ENCODE measurements at places on chromosomes 11 and 22.

DNA sequence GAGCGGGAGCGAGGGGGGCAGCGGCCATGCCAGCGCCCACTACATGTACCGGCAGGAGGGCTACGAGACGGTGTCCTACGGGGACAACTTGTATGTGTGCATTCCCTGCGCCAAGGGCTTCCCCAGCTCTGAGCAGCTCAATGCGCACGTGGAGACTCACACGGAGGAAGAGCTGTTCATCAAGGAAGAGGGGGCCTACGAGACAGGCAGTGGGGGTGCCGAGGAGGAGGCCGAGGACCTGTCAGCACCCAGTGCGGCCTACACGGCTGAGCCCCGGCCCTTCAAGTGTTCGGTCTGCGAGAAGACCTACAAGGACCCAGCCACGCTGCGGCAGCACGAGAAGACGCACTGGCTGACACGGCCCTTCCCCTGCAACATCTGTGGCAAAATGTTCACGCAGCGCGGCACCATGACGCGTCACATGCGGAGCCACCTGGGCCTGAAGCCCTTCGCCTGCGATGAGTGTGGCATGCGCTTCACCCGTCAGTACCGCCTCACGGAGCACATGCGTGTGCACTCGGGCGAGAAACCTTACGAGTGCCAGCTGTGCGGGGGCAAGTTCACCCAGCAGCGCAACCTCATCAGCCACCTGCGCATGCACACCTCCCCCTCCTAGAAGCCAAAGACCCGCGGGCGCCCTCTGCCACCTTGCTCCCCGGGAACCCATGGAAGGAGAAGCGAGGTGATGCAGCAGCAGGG is 20.9 kb upstream of the TMEM191C start:
- no peak for DNase-seq

DNA sequence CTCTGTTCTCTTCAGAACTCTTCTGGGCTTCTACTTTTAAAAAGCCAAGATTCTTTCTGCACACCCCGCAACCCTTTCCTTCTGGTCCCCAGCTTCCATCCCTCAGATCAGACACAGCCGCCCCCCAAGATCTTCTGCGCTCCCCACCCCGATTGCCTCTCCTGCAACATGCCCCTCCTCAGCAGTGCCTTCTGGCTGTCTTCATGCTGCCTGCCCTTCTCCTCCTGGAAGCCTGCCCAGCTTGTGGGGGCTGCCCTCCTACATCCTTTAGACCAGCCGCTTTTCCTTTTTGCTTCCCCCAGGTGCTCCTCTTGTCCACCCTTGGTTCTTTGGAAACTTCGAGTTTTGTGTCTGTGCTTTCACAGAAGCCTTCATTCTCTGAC is 144.2 kb downstream of the FEZ1 start:
- DNase-seq, result no peak

- no peak for DNase-seq
Measured at GRCh38 chr11:130638033-130638432, 189.6 kb downstream of the ADAMTS15 start.

DNA sequence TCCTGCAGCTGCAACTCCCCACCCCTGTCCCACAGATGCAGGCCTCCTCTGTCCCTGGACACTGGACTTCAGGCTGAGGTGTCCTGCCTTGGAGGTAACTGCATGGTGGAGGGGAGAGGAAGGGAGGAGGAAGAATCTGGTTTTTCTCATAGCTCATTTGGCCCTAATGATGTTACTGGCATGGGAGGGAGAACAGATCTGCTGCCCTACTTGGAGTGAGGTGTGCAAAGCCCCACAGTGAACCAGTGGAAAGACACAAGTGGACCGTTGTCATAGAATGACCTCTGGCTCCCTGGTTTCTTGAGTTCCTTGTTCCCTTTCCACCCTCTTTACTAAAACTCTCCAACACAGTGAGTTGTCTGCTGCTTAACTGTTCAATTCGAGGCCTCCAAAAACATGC is 215.9 kb downstream of the BARX2 start:
- no peak for DNase-seq

DNA sequence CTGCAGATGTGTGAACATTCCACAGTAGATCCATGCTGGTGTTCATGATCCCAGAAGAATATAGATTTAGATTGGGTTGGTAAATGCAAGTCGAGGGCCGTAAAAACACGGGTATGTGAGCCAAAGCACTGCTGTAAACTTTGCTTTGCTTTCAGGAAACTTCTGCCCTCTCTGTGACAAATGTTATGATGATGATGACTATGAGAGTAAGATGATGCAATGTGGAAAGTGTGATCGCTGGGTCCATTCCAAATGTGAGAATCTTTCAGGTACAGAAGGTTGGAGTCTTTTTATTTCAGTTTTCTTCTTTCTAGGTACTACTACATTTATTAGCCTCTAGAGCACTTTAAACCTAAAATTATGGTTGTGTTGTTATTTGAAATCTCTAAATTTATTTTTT is 36.2 kb upstream of the TTC36 start:
- no peak for DNase-seq

GRCh38 chr11:119172513-119172912 is 4.0 kb downstream of the NLRX1 start:
- DNase-seq, result no peak

DNA sequence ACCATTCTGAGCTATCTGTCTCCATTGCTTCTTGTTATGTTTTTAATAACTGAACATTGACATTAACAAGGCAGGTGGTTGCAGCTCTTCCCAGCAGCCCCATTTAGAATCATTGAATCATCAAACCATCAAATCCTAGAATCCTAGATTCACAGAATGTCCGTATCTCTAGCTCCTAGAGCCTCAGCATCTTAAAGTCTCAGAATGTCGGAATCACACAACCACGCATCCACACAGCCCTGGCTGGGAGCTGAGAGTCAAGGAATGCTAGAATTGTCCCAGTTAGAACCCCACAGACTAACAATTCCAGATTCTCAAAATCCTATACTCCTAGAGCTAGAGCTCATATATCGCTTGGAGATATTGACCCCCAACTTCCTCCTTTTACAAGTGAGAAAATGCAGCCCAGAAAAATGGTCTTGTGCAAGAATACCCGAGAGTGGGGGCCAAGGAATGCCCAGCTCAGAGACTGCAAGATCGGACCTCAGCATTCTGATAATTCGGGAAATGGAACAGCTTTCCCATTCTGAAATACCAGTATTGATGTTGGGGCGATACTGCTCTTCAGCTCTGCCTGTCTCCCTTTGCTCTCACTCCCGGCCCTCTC is 38.8 kb downstream of the PDE2A start:
- no peak for DNase-seq

DNA sequence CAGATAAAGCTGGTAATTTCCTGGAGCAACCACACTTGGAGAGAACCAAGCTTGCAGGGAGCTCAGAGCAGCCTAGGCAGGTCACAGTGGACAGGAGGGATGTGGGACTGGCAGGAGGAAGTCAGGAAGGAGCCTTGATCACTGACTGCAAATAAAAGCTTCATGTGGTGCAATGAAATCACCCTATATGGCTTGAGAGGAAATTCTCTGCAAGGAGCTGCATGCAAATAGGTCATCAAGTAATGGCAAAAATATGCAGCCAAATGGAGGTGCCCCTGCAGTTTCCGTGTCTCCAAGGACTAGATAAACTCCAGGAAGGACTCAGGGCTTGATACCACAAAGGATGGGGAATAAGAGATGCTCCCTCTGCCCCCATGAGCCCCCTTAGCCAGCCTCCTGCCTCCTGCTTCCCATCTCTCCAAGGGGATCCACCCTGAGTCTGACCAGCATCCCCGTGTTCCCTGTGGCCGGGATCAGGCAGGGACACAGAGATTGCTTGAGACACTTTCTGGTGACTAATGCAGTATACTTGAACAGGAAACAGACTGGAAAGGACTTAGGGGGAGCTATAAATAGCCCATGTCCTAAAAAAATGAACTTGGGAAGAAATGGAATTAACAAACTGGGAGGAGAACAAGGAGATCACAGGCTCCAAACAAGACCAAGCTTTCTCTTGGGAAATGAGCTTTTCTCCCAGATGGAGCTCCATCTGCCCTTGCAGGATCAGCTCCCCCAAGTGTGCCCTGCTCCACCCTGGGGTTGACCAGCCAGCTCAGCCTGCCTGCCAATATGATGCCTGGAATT is 23.9 kb upstream of the MICAL2 start:
- DNase-seq, result peak; percentile 37

DNA sequence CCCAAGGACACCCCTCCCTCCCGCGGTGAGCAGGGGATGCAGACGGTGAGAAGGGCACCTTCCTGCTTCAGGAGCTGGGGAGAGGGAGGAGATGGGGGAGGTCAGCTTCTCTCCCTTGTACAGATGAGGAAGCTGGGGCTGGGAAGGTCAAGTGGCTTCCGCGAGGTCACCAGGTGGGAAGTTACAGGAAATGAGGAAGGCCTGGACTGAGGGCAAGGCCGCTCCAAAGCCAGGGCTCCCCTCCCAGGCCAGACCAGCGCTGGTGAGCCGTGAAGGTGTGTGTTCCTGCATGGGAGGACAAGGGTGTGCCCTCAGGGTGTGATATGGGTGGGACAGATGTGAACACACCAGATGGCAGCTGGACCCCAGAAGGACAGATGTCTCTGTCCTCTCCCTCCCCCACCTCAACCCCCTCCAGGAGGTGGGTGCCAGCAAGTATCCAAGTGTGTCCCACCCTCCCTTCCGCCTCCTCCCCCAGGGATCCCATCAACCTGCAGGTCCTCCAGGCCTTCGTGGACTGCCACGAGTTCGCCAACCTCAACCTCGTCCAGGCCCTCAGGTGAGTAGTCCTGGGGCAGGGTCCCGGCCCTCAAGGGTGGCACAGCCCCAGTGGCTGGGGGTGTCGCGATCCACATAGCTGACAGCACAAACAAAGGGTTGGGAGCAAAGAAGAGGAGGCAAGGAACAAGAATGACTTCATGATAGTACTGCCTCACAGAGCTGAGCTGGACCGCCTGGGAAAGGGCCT is 16.6 kb downstream of the CYTH4 start:
- DNase-seq, result no peak

DNA sequence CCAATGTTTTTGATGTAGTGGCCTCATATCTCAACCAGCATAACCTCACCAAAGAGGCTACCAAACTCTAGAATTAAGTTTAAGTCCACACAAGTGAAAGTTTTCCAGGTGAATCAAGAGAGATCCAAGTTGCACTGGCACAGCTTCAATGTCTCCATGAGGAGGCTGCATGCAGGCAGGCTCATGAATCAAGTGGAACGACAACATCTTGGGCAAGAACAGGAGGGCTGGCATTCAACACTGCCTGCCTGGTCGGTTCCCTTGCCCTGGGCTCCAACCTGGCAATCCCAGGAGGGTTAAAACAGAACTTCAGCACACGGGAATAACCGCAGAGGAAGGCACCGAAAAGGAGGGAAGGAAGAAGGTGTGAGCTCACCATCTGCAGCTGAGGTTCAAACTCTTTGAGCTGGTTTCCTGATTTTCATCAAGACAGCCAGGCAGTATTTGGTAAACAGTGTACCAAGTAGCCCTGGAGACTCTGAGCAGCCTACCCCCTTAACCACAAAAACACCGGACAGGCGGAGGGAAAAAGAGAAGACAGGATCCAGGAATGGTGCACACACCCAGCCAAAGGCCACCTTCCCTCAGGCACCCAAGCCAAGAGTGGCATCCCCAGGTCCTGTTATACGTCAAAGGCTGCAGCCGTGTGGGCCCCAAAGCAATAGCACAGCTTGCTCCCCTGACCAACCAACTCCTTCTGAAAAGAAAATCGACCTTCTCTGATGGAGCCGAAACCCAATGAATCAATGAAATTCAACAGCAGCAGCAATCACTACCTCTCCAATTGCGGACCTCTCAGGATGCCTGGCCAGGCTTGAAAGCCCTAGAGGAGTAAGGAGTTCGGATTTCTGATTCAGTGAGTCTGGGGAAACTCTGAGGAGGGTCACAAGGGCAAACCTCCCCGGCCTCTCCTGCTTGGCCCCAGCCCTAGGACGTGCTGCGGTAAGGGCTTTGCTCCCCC is 1.3 kb downstream of the PACSIN2 start:
- peak; percentile 27 for DNase-seq

GRCh38 chr11:105181100-105181499 is 41.5 kb upstream of the CARD18 start:
- no peak for DNase-seq

GRCh38 chr11:118287006-118287405 is 17.5 kb upstream of the CD3E start:
- no peak for DNase-seq

GRCh38 chr11:62611705-62612365 is 740 bp downstream of the EML3 start:
- no peak for DNase-seq

DNA sequence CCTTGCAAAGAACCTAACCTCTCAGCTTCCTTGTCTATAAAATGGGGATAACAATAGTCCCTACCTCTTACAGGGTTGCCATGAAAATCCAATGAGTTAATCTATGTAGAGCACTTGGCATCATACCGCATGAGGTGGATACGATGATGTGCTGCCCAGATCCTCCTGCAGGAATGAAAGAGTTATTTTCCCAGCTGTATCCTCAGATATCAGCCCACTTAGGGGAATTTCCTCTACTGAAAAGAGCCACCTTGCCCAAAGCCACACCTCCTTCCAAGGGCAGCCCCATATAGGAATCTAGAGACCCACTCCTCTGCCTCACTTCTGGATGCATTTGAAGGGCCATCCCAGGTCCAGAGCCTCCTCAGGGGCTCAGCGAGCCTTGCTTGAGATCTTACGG is 128.4 kb downstream of the CCDC81 start:
- DNase-seq, result no peak

DNA sequence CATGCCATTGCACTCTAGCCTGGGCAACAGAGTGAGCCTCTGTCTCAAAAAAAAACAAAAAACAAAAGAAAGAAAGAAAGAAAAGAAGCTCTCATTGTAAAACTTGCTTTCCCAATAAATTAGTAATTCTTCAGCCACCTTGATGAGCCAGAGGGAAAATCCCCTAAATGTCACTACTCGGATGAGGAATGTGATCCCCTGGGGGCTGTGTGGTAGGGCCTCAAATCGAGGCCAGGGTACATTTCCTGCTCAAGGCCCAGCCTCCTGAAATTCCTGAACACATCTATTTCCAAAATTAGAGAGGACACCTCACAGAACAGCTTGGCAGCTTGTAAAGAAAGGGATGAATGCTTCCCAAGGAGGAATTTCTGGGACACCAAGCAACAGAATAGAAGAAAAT is 147.1 kb upstream of the SESN3 start:
- no peak for DNase-seq

GRCh38 chr22:44573451-44573850 is 75.4 kb upstream of the RTL6 start:
- DNase-seq, result no peak

DNA sequence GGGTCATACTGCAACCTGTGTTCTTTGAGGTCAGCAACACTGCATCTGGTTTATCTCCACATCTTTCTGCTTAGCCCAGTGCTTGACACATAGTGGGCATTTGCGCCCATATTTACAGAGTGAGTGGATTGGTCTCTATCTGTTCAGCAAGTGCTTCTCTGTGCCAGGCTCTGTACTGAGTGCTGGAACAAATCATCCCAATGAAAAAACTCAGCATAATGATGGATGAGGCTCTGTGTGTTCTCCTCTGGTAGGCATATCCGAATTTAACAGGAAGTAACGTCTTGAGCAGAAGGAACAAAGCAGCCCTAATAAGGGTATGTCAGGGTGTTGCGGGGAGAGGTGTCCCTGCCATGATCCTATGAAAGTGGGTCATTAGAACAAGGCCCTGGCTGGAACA is 46.0 kb downstream of the MCM5 start:
- DNase-seq, result no peak
